T-helper 17 cell (primary cell): ENCODE measurements at places on chromosomes 3 and 15. TPM values are rescaled to one million over a fixed set of nuclear protein-coding genes. Genes with fewer than 3 reads are reported as not detected.

Gene GOLGA6L7
- total RNA-seq, result not detected

DNA sequence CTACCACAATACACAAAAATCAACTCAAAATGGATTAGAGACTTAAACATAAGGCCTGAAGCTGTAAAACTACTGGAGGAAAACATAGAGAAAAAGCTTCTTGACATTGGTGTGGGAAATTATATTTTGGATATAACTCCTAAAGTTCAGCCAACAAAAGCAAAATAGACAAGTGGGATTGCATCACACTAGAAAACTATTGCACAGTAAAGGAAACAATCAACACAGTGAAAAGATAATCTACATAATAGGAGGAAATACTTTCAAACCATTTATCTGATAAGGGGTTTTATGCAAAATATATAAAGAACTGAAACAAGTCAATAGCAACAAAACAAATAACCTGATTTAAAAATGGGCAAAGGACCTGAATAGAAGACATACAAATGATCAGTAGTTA, 37.6 kb upstream of the TP63 start:
- DNase-seq, result no peak

GRCh38 chr15:75302318-75302717, 19.7 kb downstream of the GOLGA6D start:
- no peak for DNase-seq

DNA sequence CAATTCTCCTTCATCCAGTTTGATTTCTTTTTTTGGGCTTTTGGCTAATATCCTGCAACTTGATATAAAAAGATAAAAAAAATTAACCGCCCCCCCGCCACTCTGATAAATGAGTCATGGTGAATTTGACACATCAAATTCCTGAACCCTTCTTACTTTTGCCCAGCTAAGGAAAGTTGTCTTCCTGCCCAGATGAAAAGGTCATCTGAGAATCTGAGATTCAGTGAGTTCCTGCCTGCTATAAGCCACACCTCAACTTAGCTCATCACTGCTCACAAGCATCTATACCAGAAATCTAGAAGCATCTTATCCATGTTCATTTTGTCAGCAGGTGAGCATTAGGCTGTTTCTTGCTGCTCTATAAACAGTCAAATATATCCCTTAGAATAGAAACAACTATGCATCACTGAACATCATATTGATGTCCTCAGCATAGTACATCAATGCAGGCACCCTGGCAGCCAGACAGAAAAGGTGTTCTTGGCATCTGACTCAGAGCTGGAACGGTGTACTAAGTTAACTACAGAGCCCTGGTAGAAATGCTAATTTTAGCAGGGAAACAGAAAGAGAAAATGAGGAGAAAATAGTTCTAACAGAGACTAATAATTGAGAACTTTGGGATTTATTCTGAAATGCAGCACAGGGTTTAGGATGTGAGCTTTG, 77.1 kb downstream of the SEMA6D start:
- no peak for DNase-seq

DNA sequence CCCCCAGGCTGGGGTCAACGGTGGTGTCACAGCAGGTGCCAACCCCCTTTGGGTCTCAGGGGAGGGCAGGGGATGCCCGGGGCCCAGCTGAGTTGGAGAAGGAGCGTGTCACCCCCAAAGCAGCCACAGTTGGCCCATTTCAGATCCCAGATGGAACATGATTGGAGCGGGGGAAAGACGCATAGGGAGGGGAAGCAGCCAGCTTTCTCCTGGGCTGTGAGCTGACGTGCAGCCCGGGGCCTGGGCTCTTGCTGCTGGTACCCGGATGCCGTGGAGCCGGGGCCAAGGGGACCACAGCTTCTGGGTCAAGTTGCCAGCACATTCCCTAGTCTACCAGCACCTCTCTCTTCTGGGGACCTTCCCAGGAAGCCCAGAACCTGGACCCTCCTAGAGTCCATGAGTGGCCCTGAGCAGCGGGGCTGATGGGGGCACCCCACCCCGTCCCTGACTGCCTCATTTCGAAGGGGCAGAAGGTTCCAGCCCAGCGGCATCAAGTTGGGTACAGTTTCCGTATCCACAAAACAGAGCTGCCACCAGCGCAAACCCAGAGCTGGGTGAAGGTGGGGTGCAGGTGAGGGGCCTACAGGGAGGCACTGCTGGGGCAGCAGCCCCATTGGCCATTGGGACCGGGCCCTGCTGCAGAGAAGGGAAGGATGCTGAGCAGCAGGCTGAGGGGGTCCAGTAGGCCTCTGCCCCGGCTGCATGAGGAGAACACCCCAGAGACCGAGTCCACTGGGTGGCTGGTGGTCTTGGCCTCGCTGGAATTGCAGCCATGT, 148.8 kb downstream of the NSMCE3 start:
- DNase-seq, result no peak

DNA sequence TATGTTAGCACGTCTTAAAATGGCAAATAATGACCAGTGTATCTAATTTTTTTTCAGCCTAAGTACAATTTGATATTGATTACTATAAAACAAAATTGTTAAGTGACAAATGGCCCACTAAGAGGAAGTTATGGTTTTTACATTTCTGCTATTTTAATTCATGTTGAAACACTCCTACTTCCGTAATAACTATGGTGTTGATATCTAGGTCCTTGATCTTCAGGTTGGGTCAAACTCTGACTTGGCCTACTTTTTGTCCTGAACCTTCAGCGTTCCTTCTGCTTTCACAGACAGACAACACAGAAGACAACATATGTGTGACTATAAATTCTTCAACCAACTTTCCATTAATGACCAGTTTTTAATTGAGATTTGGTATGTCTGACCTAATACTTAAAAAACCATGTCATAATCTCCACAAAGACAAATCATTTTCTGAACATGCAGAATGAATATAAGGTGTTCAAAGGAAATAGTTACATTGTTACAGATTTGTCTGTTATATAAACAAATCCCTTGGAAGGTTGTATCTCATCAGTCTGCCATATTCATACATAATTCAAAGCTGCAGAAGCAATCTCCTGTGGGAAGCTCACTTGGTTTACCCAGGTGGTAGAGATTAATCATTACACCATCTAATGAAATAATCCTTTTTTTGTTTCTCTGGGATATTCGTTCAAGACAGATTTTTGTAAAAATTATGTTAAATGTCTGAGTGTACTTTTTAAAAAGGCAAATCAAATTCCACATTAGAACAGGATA, 92.1 kb upstream of the TSPAN3 start:
- DNase-seq, result no peak

- DNase-seq, result no peak
Measured at GRCh38 chr3:79886204-79886603, 118.4 kb upstream of the ROBO1 start.

DNA sequence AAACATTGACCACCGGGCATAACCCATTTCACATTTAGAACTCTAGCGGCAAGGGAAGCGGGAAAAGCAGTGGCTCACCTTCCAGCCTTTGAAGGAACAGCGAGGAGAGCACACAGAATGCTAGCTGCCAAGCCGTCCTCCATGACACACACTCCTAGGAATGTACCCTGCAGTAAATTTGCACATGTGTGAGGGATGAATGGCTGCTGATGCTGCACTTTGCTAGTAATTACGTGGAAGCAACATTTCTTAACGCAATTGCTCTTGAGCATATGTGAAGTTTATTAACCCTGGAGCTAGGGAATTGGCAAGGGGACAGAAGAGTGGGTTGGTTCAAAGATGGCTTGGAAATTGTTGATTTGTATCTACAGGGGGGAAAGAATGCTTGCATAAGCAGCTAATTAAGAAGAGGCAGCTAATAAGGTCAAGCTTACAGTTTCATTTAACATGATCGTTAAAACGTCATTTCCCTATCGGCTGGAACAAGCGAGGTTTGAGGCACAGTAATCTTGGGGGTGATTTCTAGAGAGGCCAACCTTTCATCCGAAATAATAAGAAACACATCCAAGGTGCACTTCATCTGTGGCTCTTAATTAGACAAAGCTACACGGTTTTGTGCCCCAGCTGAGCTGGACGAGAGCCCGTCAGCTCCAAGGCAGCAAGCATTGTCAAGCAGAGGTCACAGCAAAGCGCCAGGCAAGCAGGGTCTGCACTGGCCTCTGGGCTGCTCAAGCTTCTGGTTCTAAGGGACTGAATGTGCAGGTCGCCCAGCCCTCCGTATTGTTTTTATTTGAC, 123.4 kb downstream of the CHSY1 start:
- no peak for DNase-seq

Gene SH3GL3
- 0.34 TPM for total RNA-seq

- DNase-seq, result no peak
Measured at GRCh38 chr3:194587438-194587931, 45.7 kb downstream of the TMEM44 start.

DNA sequence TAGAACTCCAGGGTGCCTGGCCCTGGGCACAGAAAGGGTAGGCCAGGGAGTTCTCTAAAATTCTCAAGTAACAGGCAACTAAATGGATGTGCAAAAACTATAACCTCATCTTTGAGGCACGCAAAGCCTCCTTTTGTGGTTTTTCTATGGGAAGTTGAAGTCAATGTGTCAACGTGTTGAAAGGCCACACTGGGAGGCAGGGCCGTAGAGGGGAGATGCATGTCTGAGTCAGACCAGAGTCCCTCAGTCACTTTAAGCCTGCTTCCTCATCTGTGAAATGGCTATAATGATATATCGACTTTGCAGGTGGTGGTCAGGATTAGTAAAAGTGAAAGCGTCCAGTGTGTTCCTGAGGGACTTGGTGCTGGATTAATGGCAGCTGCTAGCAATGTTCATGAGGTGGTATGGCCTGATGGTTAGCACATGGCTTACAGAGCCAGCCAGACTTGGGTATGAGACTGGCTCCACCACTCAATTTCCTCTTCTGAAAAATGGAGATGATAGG, 17.0 kb downstream of the TGM5 start:
- no peak for DNase-seq

Gene COL8A1
- not detected for total RNA-seq

DNA sequence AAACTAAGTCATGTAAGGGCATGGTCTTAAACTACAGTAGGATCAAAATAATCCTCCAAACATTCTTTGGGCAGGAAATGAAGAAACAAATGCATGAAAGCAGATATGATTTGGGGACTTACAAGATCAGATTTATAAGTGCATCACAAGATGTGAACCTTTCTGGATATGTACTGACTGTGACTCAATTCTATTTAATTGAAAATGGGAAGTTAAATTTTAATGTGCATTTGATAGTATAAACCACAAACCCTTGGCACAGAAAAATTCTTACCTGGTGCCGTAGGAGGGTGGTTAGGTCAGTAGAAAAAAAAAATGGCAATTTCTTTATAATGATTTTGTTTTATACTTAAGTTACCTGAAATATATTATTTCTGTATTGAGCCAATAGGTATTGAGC, 262.5 kb upstream of the TGFBR2 start:
- no peak for DNase-seq

Gene CHDH
- 0.94 TPM for total RNA-seq

Gene ENTPD3
- total RNA-seq, result not detected

DNA sequence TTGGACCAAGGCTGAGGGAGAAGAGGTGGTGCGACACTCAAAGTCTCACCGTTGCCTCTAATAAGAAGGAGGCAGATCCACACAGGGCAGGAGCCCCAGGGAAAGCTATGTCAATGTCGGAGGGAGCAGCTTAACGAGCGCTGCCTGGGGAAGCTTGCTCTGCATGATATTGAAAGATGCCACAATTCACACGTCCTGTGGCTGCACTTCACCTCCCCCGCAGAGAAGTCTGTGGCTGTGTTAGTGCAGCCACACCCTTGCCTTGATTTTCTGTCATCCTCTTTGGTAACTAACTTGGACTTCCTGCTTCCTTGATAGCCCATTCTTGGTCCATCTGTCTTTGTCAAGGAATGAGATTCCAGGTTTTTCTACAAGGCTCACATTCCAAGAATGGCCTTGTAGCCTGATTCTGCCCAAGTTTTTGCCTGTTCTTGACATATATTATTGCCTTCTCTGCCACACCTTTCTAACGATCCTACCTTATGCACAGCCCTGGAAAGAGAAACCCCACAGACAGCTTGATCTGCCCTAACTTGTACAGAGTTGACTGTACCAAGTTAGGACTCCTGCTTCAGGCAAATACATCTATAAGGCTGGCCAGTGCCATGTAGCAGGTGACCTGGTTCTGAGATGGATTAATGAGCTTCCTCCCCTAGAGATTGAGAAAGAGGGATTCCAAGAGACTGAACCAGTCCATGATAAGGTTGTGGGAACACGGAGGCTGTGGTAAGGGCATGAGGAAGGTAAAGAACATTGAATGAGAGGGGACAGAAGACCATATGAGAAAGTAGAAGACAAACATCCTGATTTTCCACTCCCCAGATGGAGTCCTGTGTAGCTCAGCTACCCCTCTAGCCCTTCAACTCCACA, 153.0 kb upstream of the WNT5A start:
- DNase-seq, result no peak

DNA sequence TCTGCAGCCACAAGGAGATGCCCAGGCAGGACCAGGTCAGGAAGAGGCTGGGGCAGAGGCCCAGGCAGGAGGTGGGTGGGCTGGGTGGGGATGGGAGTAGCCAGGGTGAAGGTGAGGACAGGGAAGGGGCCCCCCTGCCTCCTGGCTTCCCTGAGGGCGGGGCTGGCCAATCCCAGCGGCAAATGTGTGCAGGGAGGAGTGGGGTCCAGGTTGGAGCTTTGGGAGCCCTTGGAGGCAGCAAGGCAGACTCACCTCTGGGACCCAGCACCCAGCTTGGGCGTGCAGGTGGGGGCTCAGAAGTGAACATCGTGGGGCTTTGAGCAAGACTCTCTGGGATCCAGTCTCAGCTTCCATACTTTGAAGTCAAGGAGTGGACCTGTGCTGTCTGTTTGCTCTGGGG, 25.2 kb downstream of the GP9 start:
- no peak for DNase-seq

Gene OR5H6
- total RNA-seq, result not detected

Gene SPTBN5
- total RNA-seq, result 1.9 TPM

Gene STAB1
- total RNA-seq, result 4.9 TPM

Gene AMT
- total RNA-seq, result 8.3 TPM

- DNase-seq, result no peak
Measured at GRCh38 chr15:46682969-46683791, 1034.1 kb upstream of the SEMA6D start.

DNA sequence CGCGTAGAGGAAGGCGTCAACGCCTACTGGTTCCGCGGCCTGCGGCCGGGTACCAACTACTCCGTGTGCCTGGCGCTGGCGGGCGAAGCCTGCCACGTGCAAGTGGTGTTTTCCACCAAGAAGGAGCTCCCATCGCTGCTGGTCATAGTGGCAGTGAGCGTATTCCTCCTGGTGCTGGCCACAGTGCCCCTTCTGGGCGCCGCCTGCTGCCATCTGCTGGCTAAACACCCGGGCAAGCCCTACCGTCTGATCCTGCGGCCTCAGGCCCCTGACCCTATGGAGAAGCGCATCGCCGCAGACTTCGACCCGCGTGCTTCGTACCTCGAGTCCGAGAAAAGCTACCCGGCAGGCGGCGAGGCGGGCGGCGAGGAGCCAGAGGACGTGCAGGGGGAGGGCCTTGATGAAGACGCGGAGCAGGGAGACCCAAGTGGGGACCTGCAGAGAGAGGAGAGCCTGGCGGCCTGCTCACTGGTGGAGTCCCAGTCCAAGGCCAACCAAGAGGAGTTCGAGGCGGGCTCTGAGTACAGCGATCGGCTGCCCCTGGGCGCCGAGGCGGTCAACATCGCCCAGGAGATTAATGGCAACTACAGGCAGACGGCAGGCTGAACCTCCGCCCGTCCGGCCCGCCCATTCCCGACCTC, 4.1 kb downstream of the ISLR2 start:
- no peak for DNase-seq
